ENCODE measurements at places on chromosomes 5 and 9.

- no peak for DNase-seq
These were observed 236.2 kb upstream of the NFIL3 start for GRCh38 chr9:91659529-91660495.

DNA sequence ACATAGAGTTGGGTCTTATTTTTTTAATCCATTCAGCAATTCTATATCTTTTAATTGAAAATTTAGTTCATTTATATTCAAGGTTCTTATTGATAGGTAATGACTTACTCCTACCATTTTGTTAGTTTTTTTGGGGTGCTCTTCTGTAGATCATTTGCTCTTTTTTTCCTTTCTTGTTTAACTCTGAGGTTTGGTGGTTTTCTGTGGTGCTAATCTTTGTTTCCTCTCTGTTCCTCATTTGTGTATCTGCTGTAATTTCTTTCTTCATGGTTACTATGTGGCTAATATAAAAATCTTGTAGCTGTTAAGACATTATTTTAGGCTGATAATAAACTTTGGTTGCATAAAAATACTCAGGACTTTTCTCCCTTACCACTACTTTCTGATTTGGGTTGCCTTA lies 181.6 kb upstream of the DMRTA1 start:
- no peak for DNase-seq

- no peak for DNase-seq
These were observed 14.9 kb upstream of the CEL start for GRCh38 chr9:133046900-133047295.

DNA sequence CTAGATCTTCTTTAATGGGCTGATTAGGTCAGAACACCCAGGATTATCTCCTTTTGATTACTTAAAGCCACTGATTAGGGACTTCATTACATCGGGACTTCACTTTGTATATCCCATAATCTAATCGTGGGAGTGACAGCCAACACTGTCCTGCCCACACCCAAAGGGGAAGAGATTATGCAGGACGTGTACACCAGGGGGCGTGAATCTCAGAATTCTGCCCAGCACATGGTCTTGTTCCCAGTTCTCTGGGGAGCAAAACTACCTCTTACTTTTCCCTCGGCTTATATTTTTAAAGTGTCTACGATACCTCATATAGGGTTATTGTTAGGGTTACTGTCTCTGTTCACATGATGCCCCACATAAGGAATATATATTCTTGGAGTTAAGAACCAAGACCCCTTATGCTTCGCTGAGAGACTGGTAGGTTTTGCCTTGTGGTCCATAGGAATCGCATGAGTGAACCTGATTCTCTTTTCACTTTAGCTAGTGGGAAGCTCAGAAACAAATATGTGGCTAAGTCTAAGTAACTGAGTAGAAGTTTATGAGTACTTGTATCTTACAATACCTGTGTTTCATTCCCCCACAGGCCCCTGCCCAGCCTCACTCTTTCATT lies 192.7 kb downstream of the GNA14 start:
- DNase-seq = no peak

DNA sequence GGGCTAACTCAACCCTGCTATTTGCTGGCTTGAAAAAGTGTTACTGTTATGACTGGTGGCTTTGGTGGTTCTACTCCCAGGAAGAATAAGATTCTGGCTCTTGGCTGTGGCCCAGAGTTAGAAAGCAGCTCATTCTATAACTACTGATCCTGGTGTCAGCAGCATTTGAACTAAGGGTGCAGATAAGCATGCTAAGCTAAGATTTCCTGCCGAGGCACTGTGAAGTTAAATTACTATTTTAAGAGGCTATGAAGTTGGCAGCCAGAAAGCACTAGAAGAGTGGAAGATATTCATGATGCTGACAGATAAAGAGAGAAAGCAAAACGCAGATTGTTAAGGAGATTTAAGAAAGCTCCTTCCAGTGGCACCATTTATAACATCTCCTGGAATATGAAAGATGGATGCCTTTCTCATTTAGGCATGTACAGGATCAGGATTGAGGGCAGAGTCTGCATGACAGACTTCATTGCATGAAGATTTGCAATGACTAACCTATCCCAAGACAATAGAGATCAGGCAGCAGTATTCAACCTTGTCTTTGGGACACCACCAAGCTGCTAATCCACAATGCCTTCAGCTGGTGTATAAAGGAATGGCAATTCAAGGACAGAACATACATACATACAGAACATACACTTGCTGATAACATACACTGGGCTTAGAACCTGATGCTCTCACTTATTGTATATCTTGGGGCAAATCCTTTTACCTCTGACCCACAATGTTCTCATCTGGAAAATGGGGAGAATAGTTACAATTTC lies 11.7 kb downstream of the BRINP1 start:
- no peak for DNase-seq

DNA sequence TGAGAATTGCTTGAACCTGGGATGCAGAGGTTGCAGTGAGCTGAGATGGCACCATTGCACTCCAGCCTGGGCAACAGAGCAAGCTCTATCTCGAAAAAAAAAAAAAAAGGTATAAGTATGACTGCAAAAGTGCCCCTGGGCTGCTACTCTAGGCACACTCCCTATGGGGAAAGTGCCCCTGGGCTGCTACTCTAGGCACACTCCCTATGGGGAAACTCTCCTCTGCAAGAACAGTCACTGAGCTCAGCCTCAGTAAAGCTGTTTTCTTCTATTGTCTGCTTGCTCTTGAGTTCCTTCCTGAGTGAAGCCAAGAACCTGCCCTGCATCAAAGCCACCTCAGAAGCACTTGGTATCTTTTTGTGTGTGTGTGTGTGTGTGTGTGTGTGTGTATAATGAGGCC lies 20.9 kb upstream of the TENT2 start:
- no peak for DNase-seq

DNA sequence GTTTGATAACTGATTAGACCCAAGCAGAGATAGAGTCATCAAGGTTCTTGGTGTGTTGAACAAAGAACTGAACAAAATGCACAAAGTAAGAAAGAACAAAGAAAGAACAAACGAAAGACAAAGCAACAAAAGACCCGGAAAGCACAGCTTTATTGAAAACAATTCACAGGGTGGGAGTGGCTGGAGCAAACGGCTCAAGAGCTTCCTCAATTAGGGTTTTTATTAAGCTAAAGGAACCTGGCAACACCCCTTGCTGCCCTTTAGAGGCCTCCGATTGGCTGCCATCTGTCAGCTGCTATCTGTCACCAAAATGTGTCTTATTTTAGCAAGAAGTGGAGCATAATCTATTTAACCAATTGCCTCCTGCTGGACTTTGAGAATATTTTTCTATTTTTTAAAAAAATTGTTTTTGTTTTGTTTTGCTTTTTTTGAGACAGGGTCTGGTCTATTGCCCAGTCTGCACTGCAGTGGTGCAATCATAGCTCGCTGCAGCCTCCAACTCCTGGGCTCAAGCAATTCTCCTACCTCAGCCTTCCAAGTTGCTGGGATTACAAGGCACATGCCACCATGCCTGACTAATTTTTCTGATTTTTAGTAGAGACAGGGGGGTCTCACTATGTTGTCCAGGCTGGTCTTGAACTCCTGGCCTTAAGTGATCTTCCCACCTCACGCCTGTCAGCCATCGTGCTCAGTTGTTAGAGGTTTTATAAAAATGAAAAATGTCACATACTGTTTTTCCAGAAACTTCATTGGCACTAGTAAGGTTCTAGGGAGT lies 7.7 kb upstream of the ABO start:
- DNase-seq = no peak
